ENCODE measurements at places on chromosomes 6 and 20. TPM values are rescaled to one million over a fixed set of nuclear protein-coding genes. Genes with fewer than 3 reads are reported as not detected.

DNA sequence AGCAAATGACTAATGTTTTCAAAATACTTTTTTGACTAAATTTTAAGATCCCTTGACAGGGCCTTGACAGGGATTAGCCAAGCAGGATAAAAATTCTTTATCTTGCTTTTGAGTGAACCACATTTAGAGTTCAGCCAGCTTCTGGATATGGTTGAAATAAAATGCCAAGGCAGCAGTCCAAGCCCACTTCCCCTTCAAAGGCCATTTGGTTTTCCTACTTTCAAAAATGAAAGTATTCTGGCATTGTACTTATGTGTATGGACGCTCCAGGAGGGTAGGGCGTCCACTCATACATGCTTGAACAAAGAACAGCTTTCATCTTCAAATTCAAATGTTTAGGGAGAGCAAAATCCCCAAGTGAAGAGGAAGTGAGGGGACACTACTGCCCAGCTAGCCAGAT is 82.3 kb upstream of the BCLAF1 start:
- peaks cover 13% of the 10 kb centered on the region for H3K27me3 ChIP-seq
- no peak overlapping the region for H3K4me3 ChIP-seq
- no peak overlapping the region for H3K27ac ChIP-seq

DNA sequence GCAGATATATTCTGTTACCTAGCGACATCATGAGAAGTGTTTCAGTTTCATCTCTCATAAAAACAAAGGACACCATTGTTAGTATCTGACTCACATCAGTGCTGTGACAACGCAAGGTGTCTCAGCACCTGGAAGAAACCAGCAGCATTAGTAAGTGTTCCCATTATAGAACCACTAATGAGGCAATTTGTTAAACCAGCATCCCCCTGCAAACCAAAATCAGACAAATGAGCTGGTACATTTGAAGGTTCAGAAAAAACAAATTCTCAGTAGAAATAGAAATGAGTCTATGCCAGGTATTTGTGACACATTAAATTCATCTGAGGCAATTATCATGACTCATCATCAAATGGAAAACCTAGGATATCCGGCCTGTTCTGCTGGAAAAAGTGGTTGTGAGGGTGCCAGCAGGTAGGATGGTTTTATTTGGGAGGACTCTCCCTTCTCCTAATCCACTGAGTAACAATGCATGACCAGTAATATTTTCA is 151.7 kb downstream of the TMEM200A start:
- peak overlapping the region; percentile 26 for H3K27ac ChIP-seq
- DNase-seq, result no peak
- peaks cover 64% of the 10 kb centered on the region for H3K4me1 ChIP-seq
- no peak overlapping the region for H3K4me3 ChIP-seq
- H3K27me3 ChIP-seq, result no peaks in the 10 kb centered on the region
- H3K36me3 ChIP-seq, result peaks cover 67% of the 10 kb centered on the region

BIRC7 gene
- 0.37 TPM for total RNA-seq

DNA sequence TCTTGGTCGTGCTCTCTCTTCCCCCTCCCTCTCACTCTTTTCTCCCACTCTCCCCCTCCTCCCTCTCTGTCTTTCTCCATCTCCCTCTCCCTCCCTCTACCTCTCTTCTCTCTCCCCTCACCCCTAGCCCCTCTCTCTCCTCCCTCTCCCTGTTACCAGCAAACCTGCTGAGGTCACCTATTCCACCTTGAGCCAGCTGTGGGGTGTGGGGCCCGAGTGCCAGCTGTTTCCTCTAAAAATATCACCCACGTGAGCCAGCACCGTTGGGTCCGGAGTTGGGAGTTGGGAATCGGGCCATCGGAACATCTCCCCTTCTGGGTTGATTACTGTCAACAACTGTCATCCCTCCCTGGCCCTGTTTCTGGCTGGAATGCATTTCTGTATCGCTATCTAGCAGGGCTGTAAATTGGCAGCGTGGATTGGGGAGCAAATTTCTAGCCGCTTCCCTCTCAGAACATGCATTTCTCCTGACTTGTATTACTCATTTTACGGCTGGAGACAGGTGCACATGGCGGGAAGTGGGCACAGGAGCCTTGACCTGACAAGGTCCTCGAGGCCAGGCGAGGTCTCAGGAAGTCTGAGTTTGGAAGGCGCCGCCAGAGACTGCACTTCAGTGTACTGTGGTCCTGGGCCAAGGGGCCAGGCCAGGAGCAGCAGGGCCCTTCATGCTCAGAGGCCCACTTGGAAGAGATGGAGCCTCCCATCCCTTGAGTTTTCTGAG is 165.3 kb downstream of the CDH4 start:
- no peak overlapping the region for H3K4me3 ChIP-seq
- H3K4me1 ChIP-seq, result no peaks in the 10 kb centered on the region
- no peak overlapping the region for H3K27ac ChIP-seq
- H3K36me3 ChIP-seq, result no peaks in the 10 kb centered on the region
- H3K27me3 ChIP-seq, result no peaks in the 10 kb centered on the region
- no peak for DNase-seq

GRCh38 chr6:782141-782540 is 89.2 kb upstream of the EXOC2 start:
- peaks cover under 1% of the 10 kb centered on the region for H3K36me3 ChIP-seq
- H3K27me3 ChIP-seq, result peaks cover 17% of the 10 kb centered on the region
- no peak overlapping the region for H3K4me3 ChIP-seq
- no peak for DNase-seq
- peaks cover 6% of the 10 kb centered on the region for H3K4me1 ChIP-seq

- H3K36me3 ChIP-seq, result peaks cover 20% of the 10 kb centered on the region
- H3K4me1 ChIP-seq, result peaks cover 9% of the 10 kb centered on the region
- no peak overlapping the region for H3K4me3 ChIP-seq
Observed at GRCh38 chr20:63518351-63518861, 2.2 kb upstream of the PPDPF start.

- H3K4me3 ChIP-seq, result no peak overlapping the region
- peaks cover 3% of the 10 kb centered on the region for H3K36me3 ChIP-seq
- DNase-seq, result no peak
- no peak overlapping the region for H3K27ac ChIP-seq
Observed at GRCh38 chr6:73006146-73006545, 219.2 kb downstream of the KHDC1L start.

DNA sequence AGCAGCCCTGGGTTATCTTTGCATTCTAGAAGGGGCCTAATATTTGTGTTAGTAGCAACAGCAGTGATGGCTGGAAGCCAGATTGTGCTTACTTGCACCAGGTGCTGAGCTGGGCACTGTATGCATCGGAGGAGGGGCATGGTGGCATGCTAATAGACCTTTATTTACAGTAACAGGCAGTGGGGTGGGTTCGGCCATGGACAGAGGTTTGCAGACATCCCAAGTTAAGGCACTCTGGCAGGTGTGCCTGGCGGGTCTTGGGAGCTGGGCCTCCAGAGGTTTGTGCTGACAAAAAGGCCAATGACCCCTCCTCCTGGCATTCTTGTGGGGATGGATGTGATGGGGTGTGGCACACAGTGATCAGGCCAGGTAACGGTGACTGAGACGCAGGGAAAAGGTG is 39.0 kb upstream of the CD93 start:
- DNase-seq, result no peak
- no peaks in the 10 kb centered on the region for H3K36me3 ChIP-seq
- H3K27me3 ChIP-seq, result peaks cover 2% of the 10 kb centered on the region
- no peak overlapping the region for H3K4me3 ChIP-seq
- H3K4me1 ChIP-seq, result peaks cover 3% of the 10 kb centered on the region
- H3K27ac ChIP-seq, result no peak overlapping the region

PXDC1 gene
- total RNA-seq, result not detected

GRCh38 chr6:6886171-6886885 is 221.4 kb upstream of the RREB1 start:
- no peaks in the 10 kb centered on the region for H3K36me3 ChIP-seq
- no peaks in the 10 kb centered on the region for H3K27me3 ChIP-seq
- no peak overlapping the region for H3K4me3 ChIP-seq
- H3K4me1 ChIP-seq, result peaks cover 7% of the 10 kb centered on the region

DNA sequence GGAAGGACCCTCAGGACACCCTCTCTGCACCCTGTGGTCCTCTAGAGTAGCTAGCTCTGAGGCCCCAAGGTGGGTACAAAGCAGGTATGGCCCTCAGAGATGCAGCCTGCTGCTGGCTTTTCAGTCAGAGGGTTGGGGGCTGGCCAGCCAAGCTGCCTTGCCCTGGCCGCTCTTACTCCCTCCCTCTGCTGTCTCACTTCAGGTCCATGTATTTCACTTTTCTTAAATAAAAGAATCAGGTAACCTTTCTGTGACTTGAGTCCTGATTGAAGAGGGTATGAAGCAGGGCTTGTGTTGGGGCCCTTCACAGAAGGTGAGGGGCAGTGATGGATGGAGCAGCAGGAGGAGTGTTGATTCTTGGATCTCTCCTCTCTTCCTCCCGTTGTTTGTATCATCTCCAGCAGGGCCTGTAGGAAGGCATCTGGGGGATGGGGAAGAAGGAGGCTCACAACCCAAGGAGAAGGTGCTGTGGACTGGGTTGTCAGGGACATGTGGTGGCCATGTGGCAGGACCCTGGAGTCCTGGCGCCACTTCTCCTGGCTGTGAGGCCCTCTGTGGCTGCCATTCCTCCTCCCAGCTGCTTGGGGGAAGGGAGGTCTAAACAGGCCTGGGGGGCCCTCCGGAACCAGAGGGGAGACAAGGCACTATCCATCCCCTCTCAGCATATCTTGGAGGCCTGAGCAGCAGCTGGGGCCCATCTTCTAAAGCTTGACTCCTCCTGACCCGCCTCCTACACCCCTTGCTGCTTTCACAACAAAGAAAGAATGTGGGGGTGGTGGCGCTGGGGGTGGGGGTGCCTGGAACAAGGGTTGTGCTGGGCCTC is 1.1 kb upstream of the PTK7 start:
- no peaks in the 10 kb centered on the region for H3K36me3 ChIP-seq
- peaks cover 25% of the 10 kb centered on the region for H3K27me3 ChIP-seq
- no peak overlapping the region for H3K27ac ChIP-seq
- no peak for DNase-seq
- no peak overlapping the region for H3K4me3 ChIP-seq

CSE1L gene
- total RNA-seq, result 98.0 TPM

FOXC1 gene
- not detected for total RNA-seq

SNX14 gene
- total RNA-seq, result 50.1 TPM

DNA sequence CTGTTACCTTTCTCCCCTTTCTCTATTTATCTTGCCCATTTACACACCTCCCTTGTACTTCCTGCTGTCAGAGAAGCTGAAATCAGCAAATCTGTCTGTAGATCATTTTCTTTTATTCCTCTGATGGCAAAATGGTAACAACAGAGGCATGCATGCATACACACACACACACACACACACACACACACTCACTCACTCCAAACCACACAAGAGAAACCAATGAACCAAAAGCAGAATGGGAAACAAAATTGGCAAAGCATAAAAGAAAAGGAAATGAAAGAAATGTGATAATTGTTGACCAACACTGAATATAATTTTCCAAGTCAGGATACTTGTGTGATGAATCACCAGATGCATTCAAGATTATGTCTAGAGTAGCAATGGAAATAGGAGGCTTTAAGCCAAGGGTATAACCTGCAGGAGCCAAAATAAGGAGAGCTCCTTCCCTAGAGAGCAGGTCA is 172.4 kb downstream of the PLCB4 start:
- no peak overlapping the region for H3K27ac ChIP-seq
- H3K36me3 ChIP-seq, result no peaks in the 10 kb centered on the region
- H3K27me3 ChIP-seq, result no peaks in the 10 kb centered on the region
- H3K4me1 ChIP-seq, result no peaks in the 10 kb centered on the region

DNA sequence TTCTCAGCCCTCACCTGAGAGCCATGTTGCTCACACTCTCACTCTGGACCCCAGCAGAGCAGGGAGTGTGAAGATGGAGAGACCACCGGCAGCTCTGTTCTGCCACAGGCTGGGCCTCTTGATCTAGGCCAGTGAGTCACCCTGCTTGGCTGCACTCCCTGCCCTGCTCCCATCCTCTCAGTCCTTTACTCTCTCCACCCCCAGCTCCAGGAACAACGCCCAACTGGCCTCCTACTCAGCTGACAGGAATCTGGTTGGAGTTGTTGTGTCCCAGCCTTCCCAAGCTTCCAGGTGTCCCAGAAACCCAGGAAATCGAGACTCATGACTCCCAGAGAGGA is at the start of gene PSORS1C1:
PSORS1C1 (plus strand) TSS at position 260 of the 338 bp plus-strand sequence. CDS start 14,833 bp downstream, outside the sequence.
- H3K4me3 ChIP-seq, result no peak within 1 kb of the TSS
- H3K27me3 ChIP-seq, result peaks cover 18% of the 10 kb centered on the region
- no peak within 1 kb of the TSS for H3K27ac ChIP-seq
- no peaks in the 10 kb centered on the region for H3K4me1 ChIP-seq

DNA sequence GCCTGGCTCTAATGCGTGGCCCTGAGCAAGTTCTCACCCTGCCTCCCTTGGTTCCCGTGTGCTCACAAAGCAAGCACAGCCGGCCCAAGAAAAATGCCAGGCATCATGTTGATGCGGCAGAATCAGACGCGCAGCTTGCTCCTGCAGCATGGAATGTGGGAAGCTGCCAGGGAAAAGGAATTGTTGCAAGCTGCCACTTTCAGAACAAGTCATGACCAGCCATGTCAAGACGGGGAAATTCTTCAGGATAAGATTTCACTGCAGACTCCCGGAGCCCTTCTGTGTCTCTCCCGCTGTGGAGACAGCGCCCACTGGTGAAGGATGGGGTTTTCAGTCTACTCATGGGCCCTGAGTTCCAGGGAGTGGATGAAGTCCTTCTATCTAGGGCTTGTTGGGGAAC is 4.6 kb downstream of the DACT2 start:
- no peak overlapping the region for H3K27ac ChIP-seq
- no peak overlapping the region for H3K4me3 ChIP-seq
- peaks cover 16% of the 10 kb centered on the region for H3K27me3 ChIP-seq
- no peaks in the 10 kb centered on the region for H3K4me1 ChIP-seq
- DNase-seq, result no peak
- no peaks in the 10 kb centered on the region for H3K36me3 ChIP-seq

SLC35F1 gene
- not detected for total RNA-seq

DNA sequence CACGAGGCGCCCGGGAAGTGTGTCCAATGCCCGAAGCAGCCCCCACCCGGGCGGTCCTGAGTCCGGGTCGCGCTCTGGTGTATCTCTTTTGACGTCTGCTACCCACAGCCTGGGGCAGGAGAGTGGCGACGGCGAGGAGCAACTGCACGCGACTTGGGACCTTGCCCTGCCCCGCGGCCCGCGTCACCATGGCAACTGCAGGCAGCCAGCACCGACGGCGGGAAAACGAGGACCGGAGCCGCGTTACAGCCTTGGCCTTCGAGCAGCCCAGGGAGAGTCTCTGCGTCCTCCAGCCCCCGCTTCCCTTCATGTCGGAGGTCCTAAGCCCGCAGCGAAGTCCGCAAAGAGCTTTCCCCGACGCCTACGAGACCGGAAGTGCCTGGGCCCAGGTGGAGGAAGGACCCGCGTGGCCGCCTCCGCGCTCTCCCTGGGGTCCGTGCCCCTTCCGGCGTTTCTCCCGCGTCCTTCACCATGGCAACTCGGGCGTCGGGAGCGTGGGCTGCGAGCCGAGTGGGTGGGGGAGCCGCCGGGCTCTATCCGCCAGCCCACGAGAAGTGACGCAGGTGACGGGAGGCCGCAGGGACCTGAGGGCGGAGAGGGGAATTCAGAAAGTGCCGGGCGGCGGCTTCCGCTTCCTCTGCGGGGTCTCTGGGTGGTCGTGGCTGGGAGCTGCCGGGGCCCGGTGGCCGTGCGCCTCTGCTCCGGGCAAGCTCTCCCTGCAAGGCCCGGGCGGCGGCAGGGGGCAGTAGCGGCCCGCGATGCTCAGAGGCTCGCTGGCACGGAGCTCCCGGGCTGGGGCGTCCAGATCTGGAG is 88.6 kb upstream of the TGM3 start:
- H3K4me3 ChIP-seq, result peak overlapping the region; percentile 66
- no peak overlapping the region for H3K27ac ChIP-seq
- no peaks in the 10 kb centered on the region for H3K36me3 ChIP-seq
- H3K27me3 ChIP-seq, result peaks cover 32% of the 10 kb centered on the region

- peaks cover 3% of the 10 kb centered on the region for H3K27me3 ChIP-seq
- H3K4me3 ChIP-seq, result no peak overlapping the region
- no peak for DNase-seq
Observed at GRCh38 chr6:12472601-12473038, 182.5 kb downstream of the EDN1 start.
